ENCODE measurements at places on chromosomes 1 and 21.

- DNase-seq, result peak; percentile 34
Observed at GRCh38 chr1:25580927-25581326, 35.7 kb upstream of the MAN1C1 start.

GRCh38 chr1:48556186-48556850 lies 84.3 kb upstream of the SPATA6 start:
- no peak for DNase-seq

DNA sequence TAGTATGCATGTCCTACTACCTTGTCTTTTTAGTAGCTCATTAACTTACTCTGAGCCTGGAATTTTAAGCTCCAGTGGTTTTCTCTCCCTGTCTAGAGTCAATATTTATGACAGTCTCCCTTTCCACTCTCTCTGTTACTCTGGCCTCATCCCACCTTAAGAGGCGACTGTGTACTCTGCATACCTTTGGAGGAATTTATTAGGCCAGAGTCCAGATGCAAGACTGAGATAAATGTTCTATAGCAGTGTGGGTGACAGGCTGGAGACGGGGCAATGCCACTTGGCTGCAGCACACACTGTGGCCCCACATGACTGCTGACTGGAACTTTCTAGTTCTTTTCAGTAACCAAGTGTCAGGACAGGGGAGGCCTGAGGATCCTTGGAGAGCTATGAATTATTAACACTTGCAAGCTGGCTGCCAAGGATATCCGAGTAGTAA lies 4.1 kb upstream of the PDZK1 start:
- no peak for DNase-seq

- no peak for DNase-seq
Observed at GRCh38 chr21:17488620-17489019, 24.2 kb upstream of the CXADR start.

GRCh38 chr1:55481634-55482033 lies 266.5 kb upstream of the USP24 start:
- DNase-seq, result no peak

DNA sequence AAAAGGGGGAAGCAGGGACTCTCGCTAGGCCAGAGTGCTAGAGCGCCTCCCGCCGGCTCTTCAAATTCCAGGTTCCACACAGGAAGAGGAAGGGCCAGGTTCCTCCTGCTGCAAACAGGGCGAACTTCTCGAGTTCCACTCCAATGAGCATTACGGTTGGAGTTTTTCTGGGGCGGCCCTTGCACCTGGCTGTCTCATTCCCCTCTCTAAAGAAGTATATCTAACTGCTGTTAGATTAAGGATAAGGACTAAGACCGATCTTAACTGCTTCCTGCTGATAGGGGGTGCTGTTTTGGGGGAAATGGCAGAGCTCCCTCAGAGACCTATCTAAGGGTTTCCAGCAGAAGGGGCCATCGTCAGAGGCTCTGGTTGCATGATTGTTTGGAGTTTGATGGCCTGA lies 138.0 kb downstream of the RABGAP1L start:
- DNase-seq, result no peak

DNA sequence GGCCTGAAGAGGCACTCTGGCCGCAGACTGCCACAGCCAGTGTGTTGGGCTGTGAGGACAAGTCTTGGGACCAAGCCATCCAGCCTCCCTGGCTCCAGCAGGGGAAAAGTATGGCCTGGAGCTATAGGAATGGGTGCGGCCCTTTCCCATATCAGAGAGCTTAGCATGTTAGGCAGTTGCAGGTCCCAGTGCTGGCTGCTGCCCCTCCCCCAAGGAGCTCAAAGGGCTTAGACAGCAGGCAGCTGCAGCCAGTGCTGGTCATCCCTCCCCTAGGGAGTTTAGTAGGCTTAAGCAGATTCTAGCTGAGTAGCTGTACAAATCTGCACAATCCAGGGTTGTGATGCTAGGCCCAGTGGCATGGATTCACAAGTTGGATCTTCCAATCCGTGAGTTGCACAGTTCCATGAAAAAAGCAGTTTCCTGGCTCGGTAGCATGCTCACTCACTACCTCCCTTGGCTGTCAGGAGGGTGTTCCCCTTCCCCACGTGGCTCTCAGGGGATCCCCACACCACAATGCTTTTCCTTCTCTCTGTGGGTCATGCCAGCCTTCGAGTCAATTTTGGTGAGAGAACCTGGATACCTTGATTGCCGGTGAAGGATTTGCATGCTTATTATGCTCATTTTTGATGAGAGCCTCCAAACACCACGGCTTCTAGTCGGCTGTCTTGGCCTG lies 1490.8 kb downstream of the BRINP3 start:
- DNase-seq, result no peak
